ENCODE measurements at places on chromosomes 11 and 22.

DNA sequence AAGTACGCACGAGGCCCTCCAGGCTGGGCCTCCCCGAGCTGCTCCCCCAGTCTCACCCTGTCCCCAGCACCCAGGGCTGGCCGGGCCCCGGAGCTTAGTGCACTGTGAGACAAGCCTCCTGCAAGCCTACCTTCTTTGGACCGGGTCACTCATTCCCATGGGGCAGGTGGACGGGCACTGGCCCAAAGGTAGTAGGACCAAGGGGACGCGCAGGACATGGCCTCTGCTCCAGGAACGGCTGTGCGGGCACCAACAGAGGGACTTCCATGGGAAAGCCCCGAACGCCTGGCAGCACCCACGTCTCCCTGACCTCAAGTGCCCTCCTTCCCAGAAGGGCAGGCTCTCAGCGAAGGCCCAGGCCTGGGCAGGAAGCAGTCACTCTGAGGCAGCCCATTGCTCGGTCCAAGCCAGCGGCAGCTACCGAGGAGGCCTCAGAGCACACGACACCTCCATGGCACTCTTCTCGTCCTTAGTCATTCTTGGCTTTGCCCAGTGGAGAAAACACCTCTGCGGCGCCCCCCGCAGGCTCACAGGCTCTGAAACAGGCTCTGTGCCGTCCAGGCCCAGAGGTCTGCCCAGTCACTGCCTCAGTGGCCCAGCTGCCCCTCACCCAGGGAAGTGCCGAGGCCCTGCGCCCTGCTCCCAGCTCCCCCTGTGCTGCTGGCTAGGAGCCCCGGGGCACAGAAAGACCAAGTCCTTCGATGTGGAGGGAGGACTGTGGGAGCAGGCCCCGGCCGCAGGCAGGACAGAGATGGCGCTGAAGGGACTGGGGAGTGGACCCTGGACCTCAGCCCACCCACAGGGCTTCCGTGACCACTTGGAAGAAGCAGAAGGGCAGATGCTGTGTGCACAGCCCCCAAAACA, 3.8 kb downstream of the MOB2 start:
- no peak for DNase-seq

GRCh38 chr11:116792869-116793771, 1.4 kb upstream of the APOA5 start:
- DNase-seq = no peak

DNA sequence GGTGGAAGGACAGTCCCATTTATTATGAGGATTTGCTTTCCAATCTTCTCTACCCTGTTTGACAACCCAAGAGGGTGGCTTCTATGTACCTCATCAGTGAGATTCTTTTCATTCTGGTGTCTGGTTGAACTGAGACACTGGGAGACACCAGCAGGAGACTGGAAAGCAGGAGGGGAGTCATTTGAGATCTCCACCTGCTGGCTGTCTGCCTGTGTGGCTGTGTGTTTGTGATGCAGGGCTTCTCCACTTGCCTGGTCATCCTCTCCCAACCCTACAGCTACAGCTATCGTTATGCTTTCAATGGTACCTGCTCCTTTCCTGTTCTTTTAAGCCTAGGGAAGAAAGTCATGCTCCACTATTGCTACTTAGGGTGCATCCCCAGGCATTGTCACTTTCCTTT, 48.6 kb downstream of the MRGPRX1 start:
- no peak for DNase-seq

DNA sequence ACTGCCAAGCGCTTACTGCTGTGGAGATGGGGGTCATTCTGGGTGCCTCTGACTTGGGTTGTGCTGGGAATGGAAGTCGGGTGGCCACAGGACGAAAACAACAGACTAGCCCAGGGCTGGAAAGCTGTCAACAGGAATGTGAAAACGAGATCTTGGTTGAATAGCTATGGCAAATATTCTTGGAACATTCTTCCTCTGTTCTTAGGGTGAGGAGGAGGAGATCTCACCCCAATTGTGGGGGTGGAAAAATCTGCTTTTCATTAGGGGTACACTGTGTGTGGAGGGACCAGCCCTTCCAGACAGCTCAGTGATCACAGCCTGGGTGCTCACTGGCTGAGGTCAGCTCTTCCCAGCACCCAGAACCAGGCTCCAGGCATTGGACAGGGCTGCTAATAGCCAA, 52.0 kb upstream of the PRSS23 start:
- no peak for DNase-seq

DNA sequence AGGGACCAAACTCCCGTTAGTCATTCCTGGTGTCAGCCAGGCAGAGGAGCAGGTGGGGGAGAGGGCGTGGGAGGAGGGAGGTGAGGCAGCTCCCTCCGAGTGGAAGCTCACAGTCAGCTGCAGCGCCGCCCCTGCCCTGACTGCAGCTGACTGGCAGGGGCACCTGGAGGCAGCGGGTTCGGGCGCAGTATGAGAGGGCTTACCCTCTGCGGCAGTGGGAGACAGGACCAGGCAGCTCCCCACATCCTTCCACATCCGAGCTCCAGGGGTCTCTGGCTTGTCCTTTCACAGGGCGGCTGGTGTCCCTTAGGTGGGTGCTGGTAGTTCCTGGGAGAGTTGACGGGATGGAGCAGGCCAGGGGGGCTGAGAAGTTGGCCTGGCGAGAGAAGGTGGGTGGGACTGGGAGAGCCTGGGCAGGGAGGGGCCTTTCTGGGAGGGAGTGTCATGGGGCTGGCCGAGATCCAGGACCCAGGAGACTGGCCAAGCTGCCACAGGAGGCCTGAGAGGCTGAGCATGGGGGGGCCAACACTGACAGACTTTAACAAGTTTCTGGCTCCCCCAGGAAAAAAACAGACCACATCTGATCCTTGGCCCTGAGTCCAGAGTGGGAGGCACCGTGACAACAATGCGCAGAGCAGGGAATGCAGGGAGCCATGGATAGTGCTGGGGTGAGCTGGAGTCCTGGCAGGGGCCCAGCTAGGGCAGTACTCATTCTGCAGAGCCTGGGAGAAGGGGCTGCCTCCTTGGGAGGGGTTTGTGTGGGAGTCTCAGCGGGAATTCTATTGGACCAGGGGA, 4.9 kb downstream of the ADORA2A start:
- DNase-seq = no peak

DNA sequence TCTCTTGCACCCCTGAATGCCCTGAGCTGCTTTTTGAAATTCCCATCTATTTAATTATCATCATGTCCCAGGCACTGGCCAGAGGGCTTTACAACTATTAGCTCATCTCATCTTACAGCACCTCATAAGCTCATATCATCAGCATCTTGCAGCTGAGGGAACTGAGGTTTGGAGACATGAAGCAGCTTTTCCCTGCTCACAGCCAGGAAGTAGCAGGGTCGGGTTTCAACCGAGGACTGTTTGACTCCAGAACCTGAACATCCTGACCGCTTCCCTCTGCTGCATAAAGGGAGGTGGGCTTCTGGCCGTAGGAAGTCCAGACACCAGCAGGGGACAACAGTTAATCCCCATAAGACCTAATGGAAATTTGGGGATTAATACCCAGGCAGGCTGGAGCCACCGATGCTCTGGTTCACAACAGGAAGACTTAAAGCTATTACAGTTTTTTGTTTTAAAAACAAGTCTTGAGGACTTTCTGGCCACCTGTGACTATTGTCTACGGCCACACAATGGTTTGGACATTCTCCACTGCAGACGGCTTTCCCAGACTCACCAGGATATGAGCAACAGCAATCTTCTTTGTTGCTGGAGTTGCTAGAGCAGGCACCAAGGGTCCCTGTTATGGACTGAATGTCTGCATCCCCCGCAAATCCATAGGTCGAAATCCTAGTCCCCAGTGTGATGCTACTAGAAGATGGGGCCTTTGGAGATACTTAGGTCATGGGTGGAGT, 47.4 kb downstream of the CHST1 start:
- DNase-seq = no peak

- DNase-seq = no peak
Observed at GRCh38 chr11:45405916-45406670, 120.0 kb upstream of the SYT13 start.
